ENCODE measurements at places on chromosomes 11 and 22. TPM values are rescaled to one million over a fixed set of nuclear protein-coding genes. Genes with fewer than 3 reads are reported as not detected.

GRCh38 chr11:119347940-119348605 is 1.6 kb upstream of the MFRP start:
- peak; percentile 37 for DNase-seq

DNA sequence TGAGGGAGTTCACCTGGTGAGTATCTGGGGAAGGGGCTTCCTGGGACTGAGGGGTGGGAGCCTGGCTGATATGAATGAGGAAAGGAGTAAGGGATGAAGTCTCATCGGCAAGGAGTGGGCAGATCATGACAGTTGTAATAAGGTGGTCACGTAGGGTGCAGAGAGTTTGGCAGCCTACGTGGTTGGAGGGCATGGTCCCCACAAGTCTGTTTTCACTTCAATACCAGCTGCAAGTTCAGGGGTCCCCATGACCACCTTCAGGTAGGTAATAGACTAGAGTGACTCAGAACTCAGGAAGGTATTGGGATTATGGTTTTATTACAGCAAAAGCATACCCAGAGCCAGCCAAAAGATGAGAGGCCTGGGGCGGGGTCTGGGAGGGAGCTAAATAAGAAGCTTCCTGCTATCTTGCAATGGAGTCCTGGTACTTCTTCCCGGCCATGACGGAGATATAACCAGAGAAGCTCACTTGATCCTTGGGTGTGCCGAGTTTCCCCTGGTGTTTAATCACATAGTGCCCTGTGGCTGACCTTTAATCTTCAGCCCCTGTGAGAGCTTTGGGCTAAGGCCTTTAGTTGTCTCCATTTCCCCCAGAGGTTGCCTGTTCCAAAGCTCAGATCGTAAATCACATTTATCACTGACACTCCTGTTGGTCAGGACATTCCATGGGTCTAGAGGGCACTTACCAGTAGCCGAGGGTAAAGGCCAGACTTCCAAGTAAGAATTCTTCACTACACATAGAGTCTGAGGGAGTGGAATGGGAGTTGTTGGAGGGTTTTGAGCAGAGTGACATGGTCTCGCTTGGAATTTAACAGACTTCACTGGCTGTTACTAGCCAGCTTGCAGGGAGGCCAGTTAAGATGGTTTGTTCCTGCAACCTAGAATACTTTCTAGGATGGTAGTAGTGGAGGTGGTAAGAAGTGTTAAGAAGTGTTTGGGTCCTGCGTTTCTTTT is 9.1 kb downstream of the SLC3A2 start:
- DNase-seq, result no peak

DNA sequence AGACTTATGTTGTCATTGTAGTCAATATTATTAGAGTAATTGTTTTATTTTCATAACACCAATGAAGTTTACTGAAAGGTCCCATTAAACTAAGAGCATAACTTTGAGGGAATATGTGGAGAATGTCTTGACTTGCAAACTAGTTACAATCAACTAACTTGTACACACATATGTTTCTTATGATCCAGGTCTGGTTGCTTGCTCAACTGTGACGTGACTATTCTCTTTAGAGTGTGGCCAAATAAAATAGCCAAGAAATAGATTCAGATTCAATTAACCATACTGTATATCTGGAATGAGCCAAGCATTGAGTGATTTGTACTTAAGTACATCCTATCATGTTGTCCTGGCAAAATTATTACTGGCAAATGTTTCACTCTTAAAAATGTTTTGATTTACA is 101.7 kb downstream of the METTL15 start:
- DNase-seq, result no peak

DNA sequence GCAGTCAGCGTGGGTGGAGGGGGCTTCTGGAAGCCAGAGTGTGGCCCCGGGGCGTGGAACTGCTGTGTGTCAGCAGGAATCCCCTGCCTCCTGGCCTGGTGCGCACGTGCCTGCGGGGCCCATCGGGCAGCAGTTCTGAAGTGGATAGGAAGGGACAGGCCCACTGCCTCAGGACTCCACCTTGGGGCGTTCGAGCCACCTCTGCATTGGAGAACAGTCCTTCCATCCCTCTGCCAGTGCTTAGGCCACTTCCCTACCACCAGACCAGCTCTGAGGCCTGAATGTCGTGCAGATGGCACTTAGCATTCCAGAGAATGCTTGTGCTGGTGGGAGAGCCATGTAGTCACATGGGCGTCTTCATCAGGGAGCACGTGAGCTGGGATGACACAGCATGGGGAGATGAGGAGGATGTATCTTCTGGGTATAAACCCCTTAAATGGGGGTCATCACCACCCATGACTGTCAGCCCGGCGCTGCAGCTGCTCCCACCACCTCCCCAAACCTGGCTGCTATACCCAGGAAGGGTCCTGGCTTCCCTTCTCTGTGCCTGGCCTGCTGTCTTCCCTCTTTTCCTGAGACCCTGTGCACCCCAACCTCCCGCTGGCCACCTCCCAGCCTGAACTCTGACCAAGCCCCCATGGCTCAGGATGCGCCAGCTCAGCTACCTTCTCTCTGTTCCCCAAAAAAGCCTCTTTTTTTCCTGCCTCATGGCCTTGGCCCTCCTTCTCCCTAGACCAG is 9.7 kb downstream of the INCENP start:
- DNase-seq, result no peak

DNA sequence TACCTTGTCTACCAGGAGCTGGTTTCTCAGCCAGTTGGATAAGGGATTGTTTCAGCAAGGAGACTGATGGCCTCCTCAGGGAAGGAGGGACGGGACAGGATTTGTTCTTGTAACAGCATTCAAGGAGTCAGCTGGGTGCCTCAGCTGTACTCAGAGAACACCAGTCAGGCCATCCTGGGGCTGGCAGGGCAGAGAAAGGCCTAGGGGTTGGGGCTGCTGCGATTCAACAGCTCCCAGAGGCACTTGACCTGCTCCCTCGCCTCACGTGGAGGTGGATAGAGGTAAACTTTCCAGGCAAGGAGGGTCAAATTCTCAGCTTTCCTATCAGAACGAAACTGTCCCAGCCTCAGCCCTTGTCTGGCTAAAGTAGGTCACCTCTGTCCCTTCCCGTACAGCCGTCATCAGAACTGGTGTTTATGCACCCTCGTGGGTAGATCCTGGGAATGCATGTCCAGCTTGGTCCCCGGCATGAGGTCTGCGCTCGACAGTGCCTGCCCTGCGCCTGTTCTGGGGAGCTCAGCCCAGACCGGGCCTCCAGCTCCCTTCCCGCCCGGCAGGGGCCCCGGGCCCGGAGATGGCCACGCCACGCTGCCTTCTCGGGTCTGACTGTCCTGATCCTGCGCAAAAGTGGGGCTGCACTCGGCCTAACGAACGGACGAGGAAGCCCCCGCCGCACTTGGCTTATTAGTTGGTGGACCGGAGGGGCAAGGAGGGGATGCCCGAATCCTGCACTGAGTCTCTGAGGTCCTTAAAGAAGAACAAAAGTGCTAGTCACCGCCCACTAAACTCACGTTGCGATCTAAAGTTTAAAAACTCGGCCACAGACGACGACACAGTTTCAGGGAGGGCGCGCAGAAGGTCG is 762 bp upstream of the CCDC134 start:
- DNase-seq, result peak; percentile 40

DNA sequence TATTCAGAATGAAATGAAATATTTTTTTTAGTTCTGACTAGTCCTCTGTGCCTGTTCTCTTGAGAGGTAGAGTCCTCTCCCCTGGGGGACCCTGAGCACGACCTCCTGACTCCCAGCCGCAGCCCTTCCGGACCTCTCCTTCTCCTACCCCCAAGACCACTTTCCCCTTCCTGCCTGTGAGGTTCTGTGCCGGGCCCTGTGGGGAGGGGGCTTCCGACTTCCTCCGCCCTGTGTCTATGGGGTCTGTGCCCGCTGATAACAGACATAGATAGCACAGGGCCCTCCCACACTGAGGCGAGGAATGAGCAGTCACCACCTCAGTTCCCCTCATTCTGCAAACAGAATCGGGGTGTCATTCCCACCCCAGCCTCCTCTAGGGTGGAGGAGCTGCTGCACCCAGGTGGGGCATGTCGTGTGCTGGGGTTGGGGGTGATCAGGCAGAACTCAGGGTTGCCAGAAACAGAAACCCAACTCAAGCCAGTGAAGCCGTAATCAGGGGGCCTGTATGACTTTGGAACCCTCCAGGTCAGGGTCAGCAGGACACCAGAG is 11.9 kb upstream of the PKP3 start:
- DNase-seq, result no peak

DNA sequence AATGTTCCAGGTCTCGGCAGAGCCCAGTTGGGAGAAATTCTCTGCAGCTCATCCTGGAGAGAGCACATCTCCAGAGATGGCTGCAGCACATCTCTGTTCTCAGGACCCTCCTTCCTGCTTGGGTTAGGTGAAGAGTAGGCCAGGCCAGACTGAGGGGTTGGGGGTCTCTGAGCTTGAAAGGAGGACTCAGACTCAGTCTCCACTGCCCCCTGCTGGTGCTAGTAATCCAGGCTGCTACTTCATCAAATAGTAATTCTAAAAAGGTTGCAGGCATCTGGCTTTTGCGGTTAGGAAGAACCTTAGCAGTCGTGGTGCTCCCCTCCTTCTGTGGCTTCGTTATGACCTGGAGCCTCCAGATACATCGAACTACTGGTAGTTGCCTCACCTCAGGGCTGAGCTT is 9.7 kb downstream of the TUB start:
- no peak for DNase-seq

DNA sequence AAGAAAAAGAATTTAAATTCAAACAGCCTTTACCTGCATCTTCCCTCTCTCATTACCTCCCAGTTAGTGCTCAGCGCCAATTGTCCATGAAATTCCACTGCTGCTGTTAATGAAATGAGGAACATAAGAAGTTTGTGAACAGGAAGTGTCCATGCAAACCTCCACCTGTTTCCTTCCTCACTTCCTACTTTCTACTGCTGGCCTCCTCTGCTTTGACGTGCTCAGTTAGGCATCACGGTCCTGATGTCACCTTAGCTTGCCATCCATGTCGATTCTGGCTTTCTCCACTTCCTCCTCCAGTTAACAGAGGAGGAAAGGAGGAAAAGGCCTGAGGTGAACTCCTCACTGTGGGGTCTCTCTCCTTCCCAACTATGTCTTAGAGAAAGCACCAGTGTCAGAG is 26.9 kb upstream of the HTR3A start:
- peak; percentile 37 for DNase-seq

TIMM10B gene
- 44.7 TPM for total RNA-seq

APOL1 gene
- total RNA-seq, result 160 TPM

Measured in kidney (tissue), 22 donors.